ENCODE measurements at places on chromosomes 3 and 15.
A peak's percentile ranks its signal among the peaks of the same experiment; 100 is the strongest.

DNA sequence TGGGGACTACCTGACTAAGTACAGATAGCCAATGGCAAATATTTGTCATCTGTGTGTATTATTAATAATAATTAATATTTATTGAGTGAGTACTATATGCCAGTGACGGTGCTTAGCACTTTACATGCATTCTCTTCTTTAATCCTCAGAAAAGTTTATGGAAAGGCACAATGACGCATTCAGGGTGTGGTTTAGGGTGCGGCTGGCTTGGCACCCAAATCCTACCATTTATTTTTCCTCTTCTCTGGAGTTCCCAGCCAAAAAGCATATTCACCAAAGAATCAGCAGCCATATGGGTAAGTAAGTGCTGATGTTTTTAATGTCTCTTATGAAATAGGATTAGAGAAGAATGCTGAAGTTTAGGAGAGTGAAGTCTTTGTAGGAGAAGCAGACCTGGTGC lies 140.4 kb upstream of the TP63 start:
- no peak for DNase-seq

DNA sequence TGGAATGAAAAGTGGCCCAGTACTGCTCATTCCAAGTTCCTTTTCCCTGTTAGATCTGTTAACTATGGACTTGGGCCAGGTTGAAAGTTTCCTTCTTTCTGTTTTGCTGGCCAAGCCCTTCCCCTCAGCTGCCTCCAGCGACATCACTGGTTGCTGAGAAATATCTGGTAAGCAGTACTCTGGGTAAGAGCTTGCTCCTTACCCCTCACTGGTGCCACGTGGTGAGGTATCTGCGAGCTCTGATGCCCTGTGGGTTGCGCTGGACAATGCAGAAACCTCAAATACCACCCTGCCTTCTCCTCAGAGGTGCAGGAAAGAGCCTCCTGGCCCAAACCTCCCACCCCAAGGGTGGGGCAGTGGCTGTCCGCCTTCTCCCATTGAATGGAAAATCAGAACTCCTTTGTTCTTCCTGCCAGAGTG lies 42.9 kb upstream of the APH1B start:
- no peak for DNase-seq

GRCh38 chr15:69132430-69132829 lies 28.0 kb upstream of the GLCE start:
- DNase-seq, result no peak

GRCh38 chr3:27720899-27721716 lies 1.0 kb downstream of the EOMES start:
- DNase-seq, result no peak

GRCh38 chr3:28218071-28218916 lies 23.1 kb upstream of the CMC1 start:
- DNase-seq, result no peak

GRCh38 chr3:193016437-193016901 lies 98.8 kb upstream of the MB21D2 start:
- DNase-seq, result peak; percentile 79

- DNase-seq, result no peak
These were observed 603.4 kb upstream of the GBE1 start for GRCh38 chr3:82364827-82365226.

DNA sequence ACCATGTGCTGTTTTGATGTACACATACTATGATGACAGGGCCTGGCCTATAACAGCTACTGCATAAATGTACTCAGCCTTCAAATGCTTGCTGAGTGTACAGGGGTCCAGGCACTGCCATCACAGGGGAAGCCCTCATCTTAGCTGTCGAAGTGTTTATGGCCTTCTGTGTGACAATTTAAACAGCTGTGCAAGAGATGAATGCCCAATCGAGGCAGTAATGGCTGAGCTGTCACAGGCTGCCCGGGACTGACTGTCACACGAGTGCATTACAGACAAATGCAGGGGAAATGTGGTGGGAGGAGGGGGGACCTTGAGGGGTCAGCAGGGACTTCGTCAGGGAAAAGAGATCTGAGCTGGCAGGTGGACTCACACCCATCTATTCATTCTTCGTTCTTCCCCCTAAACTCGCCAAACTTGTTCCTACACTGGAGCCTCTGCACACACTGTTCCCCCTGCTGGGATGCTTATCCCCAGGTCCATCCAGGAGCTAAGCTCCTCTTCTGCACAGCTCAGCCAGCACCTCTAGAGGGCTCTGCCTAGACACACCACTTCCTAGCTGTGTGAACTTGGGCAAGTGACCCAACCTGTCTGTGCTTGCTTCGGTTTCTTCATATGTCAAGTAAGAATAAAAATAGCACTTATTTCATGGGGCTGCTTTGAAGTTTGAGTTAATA lies 156.2 kb upstream of the IQSEC1 start:
- no peak for DNase-seq

- no peak for DNase-seq
These were observed 241.8 kb downstream of the TBC1D5 start for GRCh38 chr3:17500618-17501017.

DNA sequence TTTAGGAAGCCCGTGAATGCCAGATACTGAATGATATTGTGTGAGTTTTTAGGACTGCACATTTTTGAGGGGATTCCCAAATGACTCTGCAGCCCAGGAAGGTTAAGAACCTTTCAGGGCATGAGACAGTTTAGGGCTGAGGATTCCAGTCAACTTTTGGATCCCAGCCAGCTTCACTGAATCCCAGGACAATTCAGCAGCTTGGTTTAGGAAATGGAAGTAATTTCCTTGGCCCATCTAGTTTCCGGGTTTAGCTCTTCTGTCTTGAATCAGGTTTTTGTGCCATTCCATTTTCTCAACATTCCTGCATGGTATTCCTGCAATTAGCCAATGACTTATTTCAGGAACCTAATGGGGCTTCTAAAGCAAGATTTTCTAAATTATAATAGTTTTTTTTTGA lies 253.9 kb downstream of the LSAMP start:
- no peak for DNase-seq

- DNase-seq, result no peak
These were observed 57.0 kb upstream of the CMSS1 start for GRCh38 chr3:99760629-99761028.

DNA sequence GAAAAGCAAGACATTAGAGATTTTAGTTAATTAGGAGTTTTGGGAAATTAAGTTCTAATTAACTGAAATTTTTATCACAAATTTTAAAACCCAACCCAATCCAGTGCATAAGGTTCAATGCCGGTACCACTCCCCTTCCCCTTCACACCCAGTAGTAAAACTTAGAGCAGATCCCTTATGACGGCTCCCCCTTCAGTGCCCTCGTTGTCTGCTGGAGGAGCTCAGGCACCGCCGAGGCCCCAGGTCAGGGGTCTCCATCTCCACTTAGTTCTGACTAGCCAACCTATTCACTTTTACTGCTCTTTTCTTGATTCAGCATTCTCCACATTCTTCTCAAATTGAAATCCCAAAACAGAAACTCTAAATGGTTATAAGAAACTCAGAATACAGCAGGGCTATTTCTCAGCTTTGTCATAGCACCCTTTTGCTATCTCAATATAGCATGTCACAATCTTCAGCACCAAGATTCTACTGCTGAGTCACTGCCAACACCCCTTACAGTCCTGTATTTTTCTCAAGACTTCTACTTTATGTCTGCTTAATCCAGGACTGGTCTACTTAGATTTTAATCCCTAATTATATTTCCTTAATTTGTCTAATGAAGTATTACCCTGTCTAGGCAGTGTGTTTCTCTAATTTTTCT lies 39.8 kb downstream of the TUBGCP4 start:
- no peak for DNase-seq

GRCh38 chr3:150146991-150147761 lies 176.5 kb upstream of the PFN2 start:
- no peak for DNase-seq

- DNase-seq, result no peak
These were observed 54.3 kb upstream of the AGTR1 start for GRCh38 chr3:148643389-148643840.

DNA sequence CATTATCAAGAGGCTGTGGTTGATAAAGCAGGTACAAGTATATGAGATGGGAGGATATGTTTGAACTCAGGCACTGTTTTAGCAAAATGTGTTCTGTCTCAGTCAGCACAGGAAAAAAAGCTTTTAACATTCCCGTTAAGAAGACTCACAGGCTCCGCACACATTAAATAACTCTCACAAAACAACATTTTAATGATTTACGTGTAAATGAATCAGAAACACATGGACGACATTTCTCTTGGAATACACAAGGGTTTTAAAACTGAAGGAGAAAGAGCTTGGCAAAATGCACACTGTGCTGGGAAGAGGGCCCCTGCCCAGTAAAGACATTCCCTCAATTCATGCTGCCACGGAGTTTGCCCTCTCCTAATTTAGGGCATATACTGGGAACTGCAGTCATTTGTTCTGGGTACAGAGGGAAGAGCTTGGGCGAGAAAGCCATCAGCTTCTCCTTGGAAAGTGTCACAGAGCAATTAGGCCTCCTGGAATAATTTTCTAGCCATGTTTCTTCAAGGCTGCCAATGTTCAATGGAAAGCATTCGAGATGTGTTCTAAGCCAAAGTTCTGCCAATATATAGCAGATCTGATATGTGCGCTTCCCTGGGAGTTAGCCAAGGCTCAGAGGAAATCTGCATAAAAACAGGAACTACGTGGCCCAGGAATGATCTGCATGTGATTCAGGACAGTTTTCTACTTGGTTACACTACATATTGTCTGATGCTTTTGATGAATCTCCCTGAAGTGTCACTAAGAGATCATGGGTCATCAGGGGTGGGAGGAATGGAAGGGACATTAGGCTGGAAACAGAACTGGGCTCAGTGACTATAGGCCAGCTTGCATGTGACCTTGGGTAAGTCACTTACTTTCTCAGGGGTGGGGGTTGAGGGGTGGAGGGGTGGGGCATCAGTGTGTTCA lies 2.2 kb upstream of the MASP1 start:
- no peak for DNase-seq

DNA sequence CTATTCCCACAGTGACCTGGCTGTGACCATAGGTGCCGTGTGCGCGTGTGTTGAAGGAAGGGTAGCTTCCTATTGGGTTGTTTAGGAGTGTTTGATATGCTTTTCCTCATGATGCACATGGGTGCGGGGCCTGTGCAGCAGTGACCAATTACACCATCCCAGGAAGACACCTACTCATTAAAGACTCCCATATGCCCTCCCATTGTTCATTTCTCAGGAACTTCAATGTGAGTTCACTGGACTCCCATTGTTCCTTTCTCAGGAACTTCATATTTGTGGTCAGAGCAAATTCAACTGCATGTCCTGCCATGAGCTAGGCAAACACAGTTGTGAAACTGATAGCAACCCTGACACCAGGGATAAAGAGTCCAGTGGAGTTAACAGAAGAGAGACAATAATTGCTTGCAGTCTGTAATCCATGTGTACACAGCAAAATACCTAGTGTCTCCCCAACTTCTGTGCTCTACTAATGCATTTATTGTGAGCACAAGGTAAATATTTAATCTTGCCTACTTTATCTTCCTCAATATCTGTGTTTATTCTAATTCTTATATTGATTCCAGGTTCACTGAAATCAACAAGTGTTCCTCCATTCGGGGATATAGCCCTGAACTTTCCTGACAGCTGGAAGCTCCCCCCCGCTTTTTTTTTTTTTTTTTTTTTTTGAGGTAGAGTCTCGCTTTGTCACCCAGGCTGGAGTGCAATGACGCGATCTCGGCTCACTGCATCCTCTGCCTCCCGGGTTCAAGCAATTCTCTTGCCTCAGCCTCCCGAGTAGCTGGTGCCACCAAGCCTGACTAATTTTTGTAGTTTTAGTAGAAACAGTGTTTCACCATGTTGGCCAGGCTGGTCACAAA lies 57.5 kb upstream of the GCNT3 start:
- no peak for DNase-seq

GRCh38 chr15:87777054-87777561 lies 479.4 kb downstream of the NTRK3 start:
- no peak for DNase-seq

DNA sequence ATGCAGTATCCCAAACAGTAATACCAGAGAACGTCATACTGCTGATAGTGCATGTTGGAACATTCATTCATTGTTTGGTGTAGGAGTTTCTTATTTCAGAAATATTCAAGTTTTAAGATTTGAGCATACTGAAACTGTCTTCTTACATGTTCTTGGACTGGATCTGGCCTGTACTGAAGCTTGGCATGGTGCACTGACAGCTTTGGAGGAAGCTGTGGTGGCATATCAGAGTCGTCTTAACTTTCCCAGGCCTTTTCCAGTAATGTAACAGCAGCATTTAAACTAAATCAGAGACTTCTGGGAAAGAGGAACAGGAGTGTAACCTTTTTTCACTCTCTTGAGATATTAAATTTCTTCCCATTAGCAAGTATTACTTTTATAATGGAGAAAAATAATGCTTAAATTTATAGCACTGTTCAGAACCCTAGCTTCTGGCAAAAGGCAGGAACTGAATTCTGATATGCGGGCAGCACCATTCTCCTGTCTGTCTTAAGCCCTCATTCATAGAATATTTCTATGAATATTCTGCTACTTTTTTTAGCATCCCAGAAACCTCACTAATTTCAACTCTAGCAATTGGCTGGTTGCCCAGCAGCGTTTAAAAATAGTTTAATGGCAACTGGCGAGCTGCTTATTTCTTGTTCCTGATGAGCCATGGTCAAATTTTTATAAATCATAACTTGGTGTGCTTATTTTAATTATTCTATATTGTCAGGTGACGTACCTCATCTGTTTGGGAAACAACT lies 31.1 kb downstream of the DNAJC13 start:
- DNase-seq, result no peak

GRCh38 chr15:100729461-100729860 lies 127.1 kb downstream of the ASB7 start:
- no peak for DNase-seq

DNA sequence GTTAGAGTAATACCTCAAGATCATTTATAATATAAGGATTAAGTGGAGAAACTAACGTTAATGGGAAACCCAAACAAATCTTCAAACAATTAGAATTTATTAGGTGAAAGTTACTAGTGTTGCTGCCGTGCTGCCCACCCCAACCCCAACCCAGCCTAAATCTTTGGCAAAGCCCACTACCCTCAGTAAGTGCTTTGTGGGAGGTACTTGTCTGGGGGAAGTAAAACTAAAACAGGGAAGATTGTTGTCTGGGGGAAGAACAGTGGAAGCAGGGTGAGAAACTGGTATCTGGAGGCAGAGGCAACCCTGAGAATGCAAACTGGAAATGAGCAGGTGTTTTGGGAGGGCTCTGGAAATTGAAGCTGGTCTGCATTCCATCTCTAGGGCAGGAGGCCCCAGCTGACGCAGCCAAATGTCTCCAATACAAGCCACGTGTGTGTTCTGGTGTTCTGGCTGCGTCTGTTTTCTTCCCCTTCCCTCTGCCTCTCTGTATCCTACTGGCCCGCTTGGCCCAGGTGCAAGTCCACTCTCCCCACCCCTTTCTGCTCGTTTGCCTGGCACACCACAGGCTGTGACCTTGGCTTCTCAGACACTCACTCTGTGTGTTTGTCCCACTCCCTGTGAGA lies 32.7 kb downstream of the FEM1B start:
- no peak for DNase-seq

DNA sequence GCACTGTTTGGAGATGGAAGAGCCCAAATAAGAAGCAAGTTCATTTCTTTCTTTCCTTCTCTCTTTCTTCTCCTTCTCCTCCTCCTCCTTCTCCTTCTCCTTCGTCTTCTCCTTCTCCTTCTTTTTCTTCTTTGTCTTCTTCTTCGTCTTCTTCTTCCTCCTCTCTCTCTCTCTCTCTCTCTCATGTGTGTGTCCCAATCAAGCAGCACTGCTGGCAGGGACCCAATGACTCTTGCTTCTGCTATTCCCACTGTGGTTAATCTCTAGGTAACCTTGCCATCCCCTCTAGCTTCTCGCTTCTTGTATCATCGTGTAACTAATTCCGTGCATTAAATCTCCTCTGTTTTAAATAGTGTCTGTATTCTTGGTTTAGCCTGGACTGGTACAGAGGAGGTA lies 26.1 kb upstream of the ZNF280D start:
- no peak for DNase-seq
